Activated B cell treated with CpG ODN at 0.5 μM for 24 hours (primary cell): ENCODE measurements at places on chromosomes 6 and 20.

DNA sequence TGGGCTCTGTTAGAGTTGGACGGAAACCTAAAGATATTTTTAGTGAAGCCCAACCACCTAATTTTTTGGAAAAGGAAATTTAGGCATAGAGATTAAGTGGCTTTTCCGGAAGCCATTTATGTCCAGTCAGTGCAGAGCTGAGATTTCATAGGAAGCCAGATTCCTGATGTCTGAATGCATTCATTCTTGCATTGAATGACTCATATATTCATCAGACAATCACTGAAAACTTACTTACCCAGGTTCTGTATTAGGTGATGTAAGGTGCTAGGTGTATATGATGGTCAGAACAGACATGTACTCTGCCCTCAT is 4.1 kb downstream of the SH3BGRL2 start:
- no peak for DNase-seq

GRCh38 chr6:162532283-162533008 is 195.1 kb downstream of the PRKN start:
- no peak for DNase-seq

DNA sequence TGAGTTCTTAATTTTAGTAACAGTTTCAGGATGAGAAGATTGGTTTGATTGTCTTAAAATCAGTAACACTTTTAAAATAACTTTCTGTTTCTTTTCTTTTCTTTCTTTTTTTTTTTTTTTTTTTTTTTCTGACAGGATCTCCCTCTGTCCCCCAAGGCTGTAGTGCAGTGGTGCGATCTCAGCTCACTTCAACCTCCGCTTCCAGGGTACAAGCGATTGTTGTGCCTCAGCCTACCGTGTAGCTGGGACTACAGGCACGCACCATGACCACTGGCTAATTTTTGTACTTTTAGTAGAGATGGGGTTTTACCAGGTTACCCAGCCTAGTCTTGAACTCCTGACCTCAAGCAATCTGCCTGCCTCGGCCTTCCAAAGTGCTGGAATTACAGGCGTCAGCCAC is 33.7 kb upstream of the KCNQ5 start:
- no peak for DNase-seq

GRCh38 chr6:151440930-151441329 is 11.0 kb downstream of the RMND1 start:
- no peak for DNase-seq

GRCh38 chr6:147278891-147279290 is 74.7 kb downstream of the STXBP5 start:
- no peak for DNase-seq

- DNase-seq: no peak
Observed at GRCh38 chr6:4603291-4603690, 172.9 kb upstream of the CDYL start.

- DNase-seq: no peak
Observed at GRCh38 chr6:40669343-40669742, 82.2 kb upstream of the LRFN2 start.

GRCh38 chr6:38773338-38773737 is 58.2 kb downstream of the DNAH8 start:
- no peak for DNase-seq
